ENCODE measurements at places on chromosomes 5 and 9.

- peak; percentile 74 for DNase-seq
These were observed 12.2 kb upstream of the OR13J1 start for GRCh38 chr9:35882263-35882848.

- no peak for DNase-seq
These were observed 2.1 kb downstream of the CCNO start for GRCh38 chr5:55231029-55231918.

GRCh38 chr9:115373000-115373709 is 255.2 kb upstream of the TNC start:
- DNase-seq, result no peak

- DNase-seq, result no peak
These were observed 4.3 kb downstream of the GFM2 start for GRCh38 chr5:74762599-74762998.

DNA sequence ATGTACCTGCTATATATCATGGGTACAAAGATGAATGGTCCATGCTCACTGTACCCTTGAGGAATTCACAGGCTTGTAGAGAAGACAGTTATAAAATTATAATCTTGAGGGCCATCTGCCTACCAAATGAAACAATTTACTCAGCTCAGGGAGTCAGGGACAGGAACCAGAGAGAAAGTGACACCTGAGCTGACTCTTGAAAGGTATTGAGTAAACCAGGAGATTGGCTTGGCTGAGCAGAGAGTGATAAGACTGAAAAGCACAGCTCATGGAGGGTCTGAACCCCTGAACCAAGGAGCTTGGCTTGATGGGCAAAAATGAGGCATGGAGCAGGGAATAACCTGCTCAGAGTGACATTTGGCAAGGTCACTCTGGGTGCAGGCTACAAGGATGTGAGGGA is 147.3 kb downstream of the FAM114A2 start:
- DNase-seq, result no peak

- DNase-seq, result no peak
These were observed 46.5 kb downstream of the ZNF474 start for GRCh38 chr5:122175852-122176251.

DNA sequence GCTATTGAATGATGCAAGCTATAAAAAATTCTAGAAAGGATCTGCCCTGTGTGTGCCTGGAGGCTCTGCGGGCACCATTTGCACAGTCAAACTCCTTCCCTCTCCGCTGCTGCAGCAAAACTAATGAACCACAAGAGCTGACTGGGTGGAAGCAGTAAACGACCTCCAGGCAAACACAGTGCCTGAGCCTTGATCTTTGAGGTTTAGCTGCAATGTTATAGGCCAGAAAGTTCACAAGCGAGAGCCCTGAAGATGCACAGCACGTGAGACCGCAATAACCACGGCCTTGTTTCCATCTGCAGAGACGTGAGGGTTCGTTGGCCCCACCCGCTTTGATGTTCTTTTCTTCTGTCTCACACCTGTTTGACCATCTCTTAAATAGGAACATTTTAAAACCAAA is 69.2 kb upstream of the S1PR3 start:
- DNase-seq, result no peak

DNA sequence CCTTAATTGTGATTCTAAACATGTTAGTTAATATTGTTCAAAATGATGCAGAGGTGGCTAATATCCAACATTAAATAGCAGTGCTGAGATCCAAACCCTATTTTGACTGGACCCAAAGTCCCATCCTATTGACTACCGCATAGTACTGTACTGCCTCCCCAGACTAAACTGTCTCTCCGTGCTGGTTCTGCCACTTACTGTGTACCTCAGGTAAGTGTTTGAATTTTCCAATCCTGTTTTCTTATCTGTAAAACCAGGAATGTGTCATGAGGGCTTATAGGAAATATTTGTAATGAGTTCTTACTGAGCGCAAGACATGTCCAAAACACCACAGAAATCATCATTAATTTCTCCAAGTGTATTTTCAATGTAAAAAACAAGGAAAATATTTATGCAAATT is 209.2 kb upstream of the CD180 start:
- no peak for DNase-seq

DNA sequence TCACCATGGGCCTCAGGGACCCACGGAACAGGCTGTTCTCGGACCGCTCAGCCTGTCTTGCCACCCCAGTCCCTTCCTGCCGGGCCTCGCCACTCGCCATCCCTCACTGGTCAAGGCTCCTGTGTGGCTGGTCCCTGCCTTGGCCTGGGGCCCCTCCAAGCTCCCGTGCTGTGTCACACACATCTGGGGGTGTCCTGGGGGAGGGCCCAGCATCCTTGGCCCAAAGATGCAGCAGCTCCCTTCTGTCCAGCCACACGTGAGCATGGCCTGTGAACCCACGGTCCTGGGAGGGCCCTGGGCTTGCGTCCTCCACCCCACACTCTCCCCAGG is 425 bp upstream of the EGFL7 start:
- DNase-seq, result no peak

DNA sequence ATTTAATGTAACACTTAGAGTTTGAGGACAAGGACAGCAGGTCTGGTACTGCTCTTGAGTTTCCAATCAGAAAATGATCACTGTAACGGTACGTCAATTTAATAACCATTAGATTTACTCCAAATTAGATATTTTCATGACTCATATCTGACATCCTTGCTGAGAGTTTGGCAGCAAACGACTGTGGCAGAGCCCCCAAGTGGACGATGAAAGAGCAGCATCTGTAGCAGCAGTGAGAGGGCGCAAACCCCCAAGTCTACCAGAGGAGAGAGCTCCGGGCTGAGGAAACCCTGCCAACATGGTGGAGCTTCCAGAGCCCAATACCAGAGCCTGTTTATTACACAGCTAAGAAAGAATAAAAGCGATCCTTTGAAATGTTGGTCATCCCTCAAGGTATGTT is 73.2 kb upstream of the EPB41L4A start:
- DNase-seq, result no peak

DNA sequence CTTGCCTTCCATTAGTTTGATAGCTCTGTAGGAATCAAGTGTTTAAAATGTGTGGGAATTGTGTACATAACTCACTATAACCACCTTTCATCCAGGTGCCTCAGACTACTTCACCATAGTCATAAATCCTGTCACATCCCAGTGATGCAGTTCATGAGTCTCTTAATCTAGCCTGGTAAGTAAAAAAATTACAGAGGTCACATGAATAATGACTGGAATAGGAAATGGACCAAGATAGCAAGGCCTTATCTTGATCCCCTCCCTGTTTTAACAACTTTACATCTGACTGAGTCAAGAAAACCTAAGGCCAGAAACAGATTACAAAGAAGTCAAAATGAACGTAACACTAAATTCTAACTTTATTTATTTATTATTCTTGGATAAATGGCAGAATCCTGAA is 1.5 kb upstream of the RNF145 start:
- no peak for DNase-seq

DNA sequence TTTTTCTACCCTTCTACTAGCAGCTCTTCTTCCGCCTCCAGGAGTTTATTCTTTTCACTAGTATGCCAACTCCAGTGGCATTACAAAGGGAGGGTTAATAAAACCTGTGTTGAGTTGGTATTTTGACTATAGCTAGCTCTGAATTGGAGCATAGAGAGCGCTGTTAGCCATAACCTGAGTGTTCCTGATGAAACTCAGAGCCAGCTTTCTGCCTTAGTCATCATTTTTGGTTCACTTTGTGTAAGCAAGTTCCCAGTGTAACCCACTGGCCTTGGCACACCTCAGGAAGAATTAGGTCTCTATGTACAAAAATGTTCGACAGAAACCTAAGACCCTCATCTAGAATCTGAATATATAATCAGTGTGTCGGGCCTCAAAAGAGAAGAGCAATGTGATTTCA is 238.9 kb downstream of the NR3C1 start:
- DNase-seq, result no peak

- DNase-seq, result no peak
These were observed 39.8 kb downstream of the SERINC5 start for GRCh38 chr5:80216096-80216495.

DNA sequence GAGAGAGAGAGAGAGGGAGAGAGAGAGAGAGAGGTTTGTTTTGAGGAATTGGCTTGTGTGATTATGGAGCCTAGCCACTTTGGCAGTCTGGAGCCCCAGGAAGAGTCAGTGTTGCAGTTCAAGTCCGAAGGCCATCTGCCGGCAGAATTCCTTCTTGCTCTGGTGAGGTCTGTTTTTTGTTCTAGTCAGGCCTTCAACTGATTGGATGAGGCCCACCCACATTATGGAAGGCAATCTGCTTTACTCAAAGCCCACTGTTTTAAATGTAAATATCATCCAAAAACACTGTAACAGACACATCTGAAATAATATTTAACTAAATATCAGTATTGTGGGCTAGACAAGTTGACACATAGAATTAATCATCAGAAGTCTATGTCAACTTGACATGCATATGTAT is 11.4 kb upstream of the GRM6 start:
- no peak for DNase-seq

DNA sequence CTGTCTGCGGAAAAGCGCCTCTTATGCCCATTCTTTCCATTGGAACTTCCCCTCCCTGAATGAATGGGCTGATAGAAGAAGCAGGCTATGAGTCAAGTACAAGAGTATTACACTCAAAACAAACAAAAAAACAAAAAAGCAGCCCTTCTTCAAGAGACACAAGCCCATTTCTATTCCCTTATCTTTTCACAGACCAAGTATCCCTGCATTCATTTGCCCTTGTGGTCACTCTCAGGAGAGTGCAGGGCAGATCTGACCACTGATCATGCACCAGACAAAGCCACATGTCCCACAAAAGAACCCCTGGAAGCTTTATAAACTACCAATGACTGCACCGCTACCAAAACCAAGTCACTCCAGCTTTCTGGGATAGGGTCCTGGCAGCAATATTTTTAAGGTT is 262.5 kb upstream of the TAS2R1 start:
- DNase-seq, result no peak

DNA sequence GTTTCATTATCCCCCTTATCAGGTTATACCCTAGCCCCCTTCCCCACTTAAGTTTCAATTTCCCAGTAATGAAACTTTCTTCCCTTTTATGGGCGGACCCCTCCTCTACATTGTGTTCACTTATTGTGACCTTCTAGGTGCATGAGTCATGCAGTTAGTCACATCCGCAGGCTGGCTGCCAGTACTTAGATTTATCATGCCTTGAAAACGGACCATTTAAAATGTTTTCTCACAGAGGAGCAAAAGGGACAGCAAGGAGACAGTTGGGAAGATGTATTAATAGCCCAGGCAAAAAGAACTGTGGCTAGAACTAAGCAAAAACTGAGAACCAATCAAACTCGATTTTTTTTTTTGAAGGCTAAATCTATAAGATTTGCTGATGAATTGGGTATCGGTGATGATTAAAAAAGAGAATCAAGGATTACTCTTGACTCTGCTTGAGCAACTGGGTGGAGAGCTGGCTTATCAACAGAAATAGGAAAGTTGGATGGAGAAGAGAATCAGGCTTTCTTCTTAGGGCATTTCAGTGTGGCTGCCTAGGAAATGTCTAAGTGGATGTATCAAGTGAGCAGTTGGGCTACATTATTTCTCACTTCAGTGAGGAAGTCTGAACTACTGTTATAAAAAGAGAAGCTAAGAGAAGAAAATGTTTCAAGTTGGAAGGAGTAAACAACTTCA is 615.0 kb downstream of the HINT1 start:
- DNase-seq, result no peak

DNA sequence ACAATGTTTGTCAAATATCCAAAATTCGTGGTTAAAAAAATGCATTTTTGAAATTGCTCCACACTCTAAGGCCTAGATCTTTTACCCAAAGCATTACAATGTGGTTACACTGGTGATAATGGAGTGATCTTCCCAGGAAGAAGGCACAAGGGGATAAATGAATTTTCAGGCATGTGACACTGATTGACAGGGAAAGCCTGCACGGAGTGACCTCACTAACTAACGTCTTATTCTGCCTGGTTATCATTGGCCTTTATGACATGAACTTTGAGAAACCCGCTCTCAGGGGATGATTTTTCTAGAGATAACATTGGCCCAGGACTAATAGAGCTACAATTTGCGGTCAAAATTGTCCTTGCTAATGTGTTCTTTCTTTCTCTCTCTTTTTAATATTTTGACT is 137.6 kb downstream of the PRKACG start:
- no peak for DNase-seq

DNA sequence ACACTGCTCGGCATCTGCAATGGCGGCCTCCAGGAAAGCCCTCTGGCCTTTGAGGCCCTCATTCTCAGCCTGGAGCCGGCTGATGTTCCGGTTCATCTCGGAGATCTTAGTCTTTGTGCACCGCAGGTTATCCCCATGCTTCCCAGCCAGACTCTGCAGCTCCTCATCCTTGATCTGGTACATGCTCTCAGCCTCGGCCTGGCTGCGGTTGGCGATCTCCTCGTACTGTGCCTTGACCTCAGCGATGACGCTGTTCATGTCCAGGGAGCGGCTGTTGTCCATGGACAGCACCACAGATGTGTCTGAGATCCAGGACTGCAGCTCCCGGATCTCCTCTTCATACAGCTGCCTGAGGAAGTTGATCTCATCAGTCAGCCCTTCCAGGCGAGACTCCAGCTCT is 21.9 kb downstream of the CEP120 start:
- DNase-seq, result no peak

DNA sequence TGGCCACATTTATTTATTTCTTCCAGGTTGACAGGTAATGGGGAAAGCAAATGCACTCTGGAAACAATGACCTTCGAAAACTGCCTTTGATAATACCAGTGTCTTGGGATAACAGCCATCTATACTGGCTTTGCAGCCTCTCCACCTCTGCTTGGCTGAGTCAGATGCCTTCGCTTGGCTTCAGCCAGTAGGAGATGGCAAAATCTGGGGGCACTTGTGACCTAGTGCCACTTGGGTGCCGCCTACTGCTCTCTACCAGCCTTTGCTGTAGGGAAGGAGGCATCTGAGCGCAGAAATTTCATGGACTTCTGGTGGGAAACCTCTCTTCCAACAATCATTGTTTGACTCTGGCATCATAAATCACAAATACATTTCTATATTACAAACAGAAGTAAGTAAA is 21.8 kb downstream of the FYB1 start:
- DNase-seq, result peak; percentile 39

DNA sequence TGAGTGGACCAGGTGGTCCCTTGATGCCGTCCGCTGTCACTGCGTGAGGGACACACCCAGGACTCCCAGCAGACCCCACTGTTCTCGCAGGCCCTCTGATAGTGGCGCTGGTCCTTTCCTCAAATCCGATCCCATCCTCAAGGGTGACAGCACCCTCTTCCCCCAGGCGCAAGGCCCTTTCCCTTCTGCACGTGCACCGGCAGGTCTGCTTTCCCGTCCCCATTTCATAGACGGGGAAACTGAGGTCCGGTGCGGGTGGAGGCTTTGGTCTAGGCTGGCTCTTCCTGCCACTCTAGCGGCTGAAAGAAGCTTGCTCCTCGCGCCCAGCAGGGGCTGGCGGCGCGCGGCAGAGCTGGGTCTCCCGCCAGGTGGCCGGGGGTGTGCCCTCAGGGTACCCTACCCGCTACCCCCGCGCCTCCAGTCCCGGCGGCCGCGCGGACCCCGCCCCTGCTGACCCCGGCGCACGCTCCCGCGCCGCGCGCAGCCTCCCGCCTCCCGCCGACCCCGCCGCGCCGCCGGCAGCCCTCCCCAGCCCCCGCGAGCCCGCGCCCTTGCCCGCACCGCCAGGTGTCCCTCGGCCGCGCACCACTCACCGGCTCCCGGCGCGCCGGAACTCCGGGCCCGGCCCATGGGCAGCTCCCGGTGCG is 453 bp downstream of the RASGEF1C start:
- no peak for DNase-seq

Data from central memory CD8-positive, alpha-beta T cell (primary cell).